Esophagus squamous epithelium (tissue), 5 donors: ENCODE measurements at places on chromosomes 7 and 10.

- DNase-seq = no peak
Measured at GRCh38 chr7:92988051-92988450, 129.7 kb downstream of the SAMD9 start.

GRCh38 chr10:131998050-131998844 lies 16.5 kb upstream of the BNIP3 start:
- no peak for DNase-seq

DNA sequence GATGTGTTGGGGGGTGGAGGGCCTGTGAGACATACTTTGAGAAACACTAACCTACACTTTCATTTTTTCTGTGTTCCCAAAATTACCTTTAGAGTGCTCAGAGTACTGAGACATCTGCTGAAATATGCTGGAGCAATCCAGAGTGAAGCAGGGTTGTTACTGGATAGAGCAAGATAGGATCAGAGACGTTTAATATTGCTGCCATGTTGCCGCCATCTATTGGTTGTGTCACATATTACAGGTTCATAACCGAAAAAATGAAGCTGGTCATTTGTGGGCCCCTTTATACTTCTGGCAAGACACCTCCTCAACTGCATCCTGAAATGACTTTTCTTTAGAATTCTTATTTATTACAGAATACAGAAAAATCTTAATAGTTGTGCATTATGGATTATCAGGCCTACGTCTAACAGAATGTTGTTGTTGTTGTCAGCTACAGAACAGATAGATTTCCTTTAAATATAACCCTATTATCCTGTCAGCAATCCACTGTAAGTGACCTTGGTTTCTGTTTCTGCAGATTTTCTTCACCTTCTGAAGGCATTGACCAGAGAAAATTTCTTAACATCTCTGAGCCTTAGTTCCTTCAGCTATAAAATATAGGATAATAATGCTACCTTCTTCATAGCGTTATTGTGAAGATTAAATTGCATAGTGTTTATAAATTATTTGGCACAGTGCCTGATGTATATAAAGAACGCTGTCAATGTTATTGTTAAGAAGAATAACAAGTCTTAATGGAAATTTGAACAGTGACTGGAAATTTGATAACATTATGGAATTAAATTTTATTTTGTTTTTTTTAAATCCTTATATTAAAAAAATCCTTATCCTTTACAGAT lies 16.2 kb upstream of the DLD start:
- DNase-seq = no peak

DNA sequence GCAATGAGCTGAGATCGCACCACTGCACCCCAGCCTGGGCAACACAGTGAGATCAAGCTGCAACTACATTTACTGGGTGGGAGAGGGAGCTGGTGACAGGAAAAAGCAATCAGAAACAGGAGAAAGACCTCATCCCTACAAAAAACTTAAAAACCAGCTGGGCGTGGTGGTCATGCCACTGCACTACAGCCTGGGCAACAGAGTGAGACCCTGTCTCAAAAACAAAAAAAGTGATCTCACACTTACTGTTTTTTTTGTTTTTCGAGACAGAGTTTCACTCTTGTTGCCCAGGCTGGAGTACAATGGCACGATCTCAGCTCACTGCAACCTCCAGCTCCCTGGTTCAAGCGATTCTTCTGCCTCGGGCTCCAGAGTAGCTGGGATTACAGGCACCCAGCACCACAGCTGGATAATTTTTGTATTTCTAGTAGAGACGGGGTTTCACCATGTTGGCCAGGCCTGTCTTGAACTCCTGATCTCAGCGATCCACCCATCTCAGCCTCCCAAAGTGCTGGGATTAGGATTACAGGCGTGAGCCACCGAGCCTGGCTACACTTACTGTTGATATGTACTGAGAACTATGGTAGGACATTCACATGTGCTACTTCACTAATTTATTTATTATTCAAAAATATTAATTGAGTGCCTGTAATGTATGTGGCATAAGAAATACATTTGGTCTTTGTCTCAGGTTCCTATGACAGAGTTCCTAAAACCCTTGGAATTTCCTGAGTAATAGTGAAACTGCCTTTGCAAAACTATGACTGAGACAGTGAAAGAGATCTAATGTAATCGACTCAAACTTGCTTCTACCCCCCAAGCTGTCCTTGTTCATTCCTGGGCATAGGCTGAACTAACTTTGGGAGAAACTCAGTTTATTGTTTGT lies 27.7 kb upstream of the NRBF2 start:
- no peak for DNase-seq

- no peak for DNase-seq
Measured at GRCh38 chr10:79050896-79051555, 17.7 kb upstream of the ZMIZ1 start.

DNA sequence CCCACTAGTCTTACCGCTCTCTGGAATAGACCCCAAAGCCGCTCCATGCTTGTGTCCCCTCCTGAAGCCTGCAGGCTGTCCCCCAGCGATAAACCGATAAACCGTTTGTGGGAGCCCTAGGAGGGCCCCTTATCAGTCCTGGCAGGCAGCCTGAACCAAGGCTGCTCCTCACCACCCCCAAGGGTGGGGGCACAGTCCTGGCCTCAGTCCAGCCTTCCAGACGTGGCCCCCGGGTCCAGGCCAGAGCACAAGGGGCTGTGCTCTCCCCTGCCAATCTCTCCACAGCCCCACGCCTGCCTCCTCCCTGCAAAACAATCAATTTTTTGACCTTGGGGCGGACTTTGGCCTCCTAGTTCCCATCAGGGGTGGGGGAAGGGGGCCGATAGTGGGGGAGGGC lies at the start of gene TFR2:
Gene TFR2, minus strand, starts transcription at position 90 of the 397 bp plus-strand sequence. Its CDS starts 43 bp downstream, at position 47.
- no peak for DNase-seq

- no peak for DNase-seq
Measured at GRCh38 chr7:31327071-31327470, 13.5 kb downstream of the NEUROD6 start.

GRCh38 chr10:2744547-2745200 lies 322.7 kb upstream of the PFKP start:
- DNase-seq = no peak

GRCh38 chr7:137940656-137941518 lies 61.0 kb downstream of the CREB3L2 start:
- no peak for DNase-seq

DNA sequence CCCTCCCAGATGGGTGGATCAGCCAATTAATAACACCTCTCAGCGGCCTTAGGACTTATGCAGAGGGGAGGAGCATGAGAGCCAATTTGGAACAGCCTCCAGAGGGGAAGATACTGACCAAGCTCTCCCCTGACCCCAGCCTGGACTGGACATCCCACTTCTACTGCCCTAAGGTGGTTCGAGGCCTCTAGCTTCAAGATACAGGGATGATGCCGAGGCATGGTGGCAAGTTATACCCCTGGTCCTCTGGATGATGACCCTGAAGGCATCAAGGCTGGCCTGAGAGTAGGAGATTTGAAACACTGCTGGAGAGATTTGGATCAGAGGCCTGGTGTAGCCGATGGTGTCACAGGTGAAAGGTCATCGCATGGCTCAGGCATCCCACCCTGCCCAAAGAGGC lies 3.2 kb downstream of the CDH23 start:
- DNase-seq = no peak

GRCh38 chr10:92593619-92594588 lies 974 bp downstream of the KIF11 start:
- no peak for DNase-seq

GRCh38 chr10:99621454-99622251 lies 1.4 kb upstream of the SLC25A28 start:
- DNase-seq = no peak

DNA sequence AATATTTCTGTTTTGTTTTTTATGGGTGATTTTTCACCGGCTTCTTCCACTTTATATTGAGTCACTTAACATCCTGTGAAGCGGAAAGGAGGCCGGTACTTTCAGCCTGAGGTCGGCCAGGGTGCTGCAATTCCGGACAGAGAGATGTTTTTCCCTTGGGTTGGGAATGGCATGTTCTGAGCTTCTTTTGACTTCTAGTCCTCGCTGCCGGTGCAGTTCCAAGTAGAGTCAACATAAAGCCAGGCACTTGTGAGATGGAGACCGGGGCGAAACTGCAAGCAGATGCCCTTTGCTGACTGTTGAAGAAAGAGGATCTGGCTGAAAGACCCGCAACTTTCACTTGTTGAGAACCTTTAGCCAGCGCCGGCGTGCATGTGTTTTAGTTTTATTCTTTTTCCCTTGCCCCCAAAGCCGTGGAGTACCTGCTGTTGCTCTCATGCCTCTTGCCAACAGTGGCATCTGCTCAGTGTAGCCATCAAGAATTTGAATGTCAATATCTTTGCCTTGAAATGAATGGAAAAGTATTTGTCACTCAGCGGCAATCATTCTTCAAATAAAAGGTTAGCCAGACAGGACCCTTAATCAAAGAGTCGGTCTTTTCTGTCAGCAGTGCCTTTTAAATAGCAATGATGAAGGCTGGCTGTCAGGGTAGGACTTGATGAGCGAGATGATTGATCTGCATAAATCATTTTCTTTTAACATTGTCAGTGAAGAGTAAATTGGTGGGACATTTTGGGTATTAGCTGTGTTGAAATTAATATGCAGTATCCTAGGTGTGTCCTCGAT lies 351.2 kb downstream of the LRMDA start:
- DNase-seq = no peak

DNA sequence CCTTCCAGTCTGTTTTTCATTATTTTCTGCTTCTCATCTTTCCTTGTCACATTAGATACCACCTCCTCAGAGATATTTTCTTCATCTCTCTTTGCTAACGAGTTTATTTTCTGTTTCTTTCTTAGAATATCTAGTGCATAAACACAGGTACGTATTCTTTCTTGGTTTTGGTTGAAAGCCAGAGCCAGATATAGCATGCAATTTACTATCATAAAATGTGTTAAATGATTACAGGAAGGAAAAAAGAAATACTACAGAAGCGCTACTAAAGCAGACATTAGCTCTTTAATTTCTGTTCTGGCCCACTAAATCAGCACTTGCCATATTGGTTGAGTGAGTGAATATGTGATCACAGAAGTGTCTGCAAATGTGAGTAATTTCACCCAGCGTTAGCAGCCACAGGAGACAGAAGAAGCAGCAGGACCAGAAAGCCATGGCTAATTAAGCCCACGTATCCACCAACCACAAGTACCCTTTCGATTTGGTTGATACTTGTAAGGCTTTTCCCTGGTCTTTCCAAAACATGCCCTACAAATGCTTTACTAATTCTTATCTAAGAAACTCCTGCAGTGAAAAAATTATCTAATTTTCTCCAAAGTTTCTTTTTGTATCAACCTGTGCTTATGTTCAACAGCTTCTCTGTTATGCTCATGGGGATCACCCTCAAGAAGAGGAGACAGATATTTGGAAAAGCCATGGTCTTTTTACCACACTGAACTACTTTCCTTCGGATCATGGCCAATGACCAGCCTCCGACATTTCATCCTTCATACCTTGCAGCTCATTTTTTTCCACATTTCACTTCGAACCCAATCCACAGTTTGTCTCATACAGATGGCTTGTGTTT lies 23.1 kb upstream of the MACC1 start:
- no peak for DNase-seq

GRCh38 chr7:37018954-37019353 lies 294.7 kb upstream of the AOAH start:
- DNase-seq = no peak

GRCh38 chr7:151923097-151923876 lies 33.0 kb upstream of the GALNTL5 start:
- no peak for DNase-seq

GRCh38 chr7:84674236-84674913 lies 479.8 kb upstream of the SEMA3A start:
- no peak for DNase-seq

GRCh38 chr7:69932034-69932628 lies 333.9 kb downstream of the AUTS2 start:
- DNase-seq = no peak

GRCh38 chr10:20059084-20059835 lies 243.0 kb downstream of the PLXDC2 start:
- DNase-seq = no peak

GRCh38 chr10:62696798-62697197 lies 107.7 kb upstream of the ADO start:
- no peak for DNase-seq

- DNase-seq = no peak
Measured at GRCh38 chr10:28302012-28302637, 739 bp downstream of the MPP7 start.

DNA sequence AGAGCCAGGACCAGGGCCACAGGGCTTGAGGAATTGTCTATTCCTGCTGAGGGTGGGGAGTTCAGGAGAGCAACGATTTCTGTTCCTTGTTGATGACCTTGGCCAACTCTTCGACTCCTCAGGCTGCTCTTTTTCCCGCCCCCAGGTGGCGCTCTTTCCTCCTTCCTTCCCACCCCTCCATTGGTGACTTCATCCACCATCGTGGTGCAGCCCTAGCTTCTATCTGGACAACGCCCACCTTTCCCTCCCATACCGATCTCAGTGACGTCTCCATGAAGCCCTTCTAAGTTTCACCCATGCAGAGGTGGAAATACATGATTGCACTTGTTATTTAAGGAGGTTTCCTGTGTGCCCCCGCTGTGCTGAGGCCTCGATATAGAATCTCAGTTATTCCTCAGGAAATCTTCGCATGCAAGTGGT lies 22.1 kb upstream of the CARD11 start:
- DNase-seq = no peak

DNA sequence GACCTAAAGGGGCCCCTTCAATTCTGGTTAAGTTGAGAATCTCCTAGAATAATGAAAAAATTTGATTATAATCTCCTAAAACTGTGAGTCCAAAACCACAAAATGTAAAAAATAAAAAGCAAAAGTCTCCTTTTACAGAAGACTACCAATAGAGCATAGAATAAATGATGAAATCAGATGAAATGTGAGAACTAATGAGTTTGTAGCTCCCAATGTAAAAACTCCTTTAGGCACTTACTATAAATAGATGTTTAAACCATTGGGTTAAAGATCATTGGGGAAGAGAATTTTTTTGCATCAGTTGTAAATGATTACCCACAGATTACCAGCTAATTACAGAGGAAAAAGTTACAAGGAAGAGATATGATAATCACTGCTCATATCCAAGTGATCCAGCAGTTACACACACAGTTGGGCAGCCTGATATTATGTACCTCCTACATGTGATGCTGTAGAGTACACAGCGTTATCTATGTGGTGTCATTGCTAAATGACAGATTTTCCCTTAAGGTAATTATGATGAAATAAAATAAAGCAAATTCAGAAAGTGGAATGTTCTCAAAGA lies 282.7 kb upstream of the SEMA3D start:
- no peak for DNase-seq

GRCh38 chr10:114879541-114880158 lies 58.1 kb downstream of the FHIP2A start:
- no peak for DNase-seq

- no peak for DNase-seq
Measured at GRCh38 chr7:31776616-31777015, 89.6 kb downstream of the PPP1R17 start.

DNA sequence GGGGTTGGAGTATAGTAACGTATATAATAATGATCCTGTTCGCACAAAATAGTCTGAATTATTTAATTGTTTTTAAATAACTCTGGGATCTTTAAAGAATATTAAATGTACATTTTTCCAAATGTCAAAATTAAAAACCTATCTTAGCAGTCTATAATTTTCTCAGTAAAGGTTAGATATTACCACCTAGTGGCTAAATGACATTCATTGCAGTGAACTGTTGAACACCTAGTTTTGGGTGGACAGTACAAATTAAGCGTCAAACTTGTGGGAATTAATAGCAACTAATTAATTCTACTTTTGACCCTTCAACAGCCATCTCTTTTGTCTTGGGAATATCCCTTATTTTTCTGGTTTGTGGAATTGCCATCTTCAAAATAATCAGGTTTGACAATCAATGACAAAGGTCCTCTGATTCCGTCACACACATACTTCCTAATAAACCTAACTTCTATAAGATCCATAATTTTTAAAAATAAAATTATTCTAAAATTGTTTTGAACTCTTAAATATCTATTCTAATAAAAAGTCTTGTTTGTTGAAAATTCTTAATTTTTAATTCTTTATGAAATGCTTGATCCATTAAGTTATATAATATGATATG lies 165.7 kb downstream of the SEMA3D start:
- DNase-seq = no peak
